GM12865 (cell line): ENCODE measurements at places on chromosomes 5 and 9.
A peak's percentile ranks its signal among the peaks of the same experiment; 100 is the strongest.

GRCh38 chr5:103475629-103476240 is 86.9 kb downstream of the NUDT12 start:
- DNase-seq, result peak; percentile 47

- no peak for DNase-seq
Measured at GRCh38 chr5:2207416-2208238, 324.9 kb upstream of the IRX4 start.

GRCh38 chr5:161598686-161599085 is 52.2 kb upstream of the GABRB2 start:
- no peak for DNase-seq

DNA sequence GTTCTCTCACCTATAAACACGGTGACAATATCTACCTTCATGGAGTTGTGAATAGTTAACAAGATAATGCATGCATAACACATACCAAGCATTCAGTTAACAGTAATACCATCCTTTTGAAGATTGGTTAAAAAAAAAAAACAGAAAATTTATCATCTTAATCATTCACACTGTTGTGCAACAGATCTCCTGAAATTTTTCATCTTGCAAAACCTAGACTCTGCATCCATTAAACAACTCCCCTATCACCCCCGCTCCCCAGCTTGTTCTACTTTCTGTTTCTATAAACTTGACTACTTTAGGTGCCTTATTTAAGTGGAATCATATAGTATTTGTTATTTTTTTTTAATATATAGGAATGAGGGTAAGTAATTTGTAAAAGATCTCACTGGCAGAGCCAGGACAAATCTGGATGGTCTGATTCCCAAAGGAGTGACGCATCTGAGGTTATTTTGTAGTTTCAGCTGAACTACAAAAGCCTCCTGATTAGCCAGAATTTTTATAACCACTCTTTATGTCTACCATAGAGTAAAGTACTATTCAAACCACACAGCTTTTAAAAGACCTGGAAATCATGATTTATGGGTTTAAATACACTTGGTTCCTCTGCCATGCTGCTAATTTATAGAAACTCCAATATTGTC is 93.0 kb downstream of the FANCC start:
- DNase-seq, result no peak

GRCh38 chr9:18805386-18805785 is 227.6 kb downstream of the SAXO1 start:
- DNase-seq, result no peak

DNA sequence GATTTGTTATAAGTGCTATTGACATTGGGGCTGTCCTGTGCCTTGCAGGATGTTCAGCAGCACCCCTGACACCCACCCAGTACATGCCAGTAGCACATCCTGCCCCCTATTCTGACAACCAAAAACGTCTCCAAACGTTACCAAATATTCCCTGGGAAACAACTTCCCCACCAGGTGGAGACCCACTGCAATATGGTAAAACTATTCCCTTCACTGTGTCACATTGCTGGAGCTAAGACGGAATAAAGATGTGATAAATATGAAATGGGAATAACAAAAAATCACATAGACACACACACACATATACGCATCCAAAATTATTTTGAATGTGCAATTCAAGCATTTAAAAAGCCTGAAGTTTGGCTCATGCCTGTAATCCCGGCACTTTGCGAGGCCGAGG is 874.3 kb upstream of the DMAC1 start:
- no peak for DNase-seq

DNA sequence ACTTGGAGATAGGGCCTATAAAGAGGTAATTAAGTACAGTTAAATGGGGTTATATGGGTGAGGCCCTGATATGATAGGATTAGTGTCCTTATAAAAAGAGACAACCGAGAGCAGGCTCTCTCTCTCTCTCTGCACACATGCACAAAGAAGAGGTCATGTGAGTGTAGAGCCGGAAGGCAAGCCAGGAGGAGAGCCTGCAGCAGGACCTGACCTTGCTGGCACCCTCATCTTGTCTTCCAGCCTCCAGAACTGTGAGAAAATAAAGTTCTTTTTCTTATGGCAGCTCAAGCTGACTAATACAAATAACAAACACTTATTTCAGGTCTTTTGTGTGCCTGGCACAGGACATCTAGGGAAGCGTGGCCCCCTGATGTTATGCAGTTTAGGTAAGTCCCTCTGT is 62.1 kb downstream of the ARHGAP26 start:
- DNase-seq, result no peak

DNA sequence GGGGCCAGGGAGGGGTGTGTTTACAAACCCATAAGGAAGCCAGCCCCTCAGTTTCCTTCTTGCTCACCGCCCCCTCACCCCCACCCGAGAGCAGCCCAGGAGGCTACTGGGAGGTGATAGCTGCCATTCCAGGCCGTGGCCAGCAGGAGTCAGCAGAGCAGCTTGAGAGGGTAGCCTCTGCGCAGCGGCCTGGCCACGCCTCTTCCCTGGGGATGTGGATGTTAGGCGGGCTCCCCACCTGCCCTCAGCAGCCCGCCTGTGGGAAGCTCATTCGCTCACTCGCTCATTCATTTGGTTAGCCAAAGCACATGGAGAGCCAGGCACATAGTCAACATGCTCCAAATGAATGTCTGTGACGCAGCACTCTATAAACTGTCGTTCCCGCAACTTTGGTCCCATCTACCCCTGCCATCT is 6.1 kb upstream of the DPM2 start:
- peak; percentile 85 for DNase-seq

DNA sequence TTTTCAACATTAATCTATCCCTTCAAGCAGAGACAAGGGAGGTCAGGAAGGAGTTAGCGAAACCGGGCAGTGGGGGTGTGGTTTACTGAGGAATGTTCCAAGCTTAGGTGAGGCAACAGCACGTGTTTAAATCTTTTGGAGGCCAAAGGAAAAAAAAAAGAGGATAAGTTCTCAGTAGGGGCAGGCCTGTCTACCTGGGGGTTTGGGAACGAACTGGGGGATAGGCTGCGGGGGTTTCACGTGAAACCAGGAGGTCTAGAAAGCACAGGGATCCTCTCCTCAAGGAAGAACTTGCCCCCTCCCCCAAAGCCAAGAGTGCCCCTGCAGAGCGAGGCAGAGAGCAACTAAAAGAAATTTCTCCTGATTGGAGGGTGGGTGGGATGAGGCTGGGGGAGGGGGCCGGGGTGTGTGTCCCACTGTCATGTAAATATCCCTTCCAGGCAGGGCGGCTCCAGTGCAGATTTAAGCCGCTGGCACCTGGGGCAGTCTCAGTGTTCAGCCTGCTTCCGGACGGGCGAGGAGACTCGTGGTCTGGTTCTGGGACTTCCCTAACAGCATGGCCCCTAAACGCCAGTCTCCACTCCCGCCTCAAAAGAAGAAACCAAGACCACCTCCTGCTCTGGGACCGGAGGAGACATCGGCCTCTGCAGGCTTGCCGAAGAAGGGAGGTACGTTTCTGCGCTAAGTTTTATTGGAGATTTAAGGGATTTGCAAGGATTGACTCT is 5.5 kb upstream of the SET start:
- DNase-seq, result peak; percentile 90

- no peak for DNase-seq
Measured at GRCh38 chr9:20722221-20722620, 38.2 kb downstream of the FOCAD start.

DNA sequence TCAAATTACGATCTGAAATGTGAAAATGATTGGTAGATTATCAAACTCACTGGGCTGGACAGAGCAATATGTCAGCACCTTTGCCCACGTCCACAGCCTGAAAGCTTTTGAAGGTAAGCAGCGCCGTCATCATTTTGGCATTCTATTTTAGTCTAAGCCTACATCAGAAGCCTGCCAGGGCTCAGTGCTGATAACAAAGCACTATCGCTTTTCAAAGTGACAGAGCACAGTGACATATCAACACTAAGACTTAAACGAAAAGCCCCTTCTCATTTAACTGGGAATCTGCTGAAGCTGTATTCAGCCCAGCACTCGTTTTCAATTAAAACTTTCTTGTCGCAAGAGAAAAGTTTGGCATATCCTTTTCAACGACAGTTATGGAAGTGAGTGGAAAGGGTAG is 1076.3 kb downstream of the PTPRD start:
- DNase-seq, result no peak

GRCh38 chr9:110919609-110920008 is 118.7 kb downstream of the LPAR1 start:
- no peak for DNase-seq

DNA sequence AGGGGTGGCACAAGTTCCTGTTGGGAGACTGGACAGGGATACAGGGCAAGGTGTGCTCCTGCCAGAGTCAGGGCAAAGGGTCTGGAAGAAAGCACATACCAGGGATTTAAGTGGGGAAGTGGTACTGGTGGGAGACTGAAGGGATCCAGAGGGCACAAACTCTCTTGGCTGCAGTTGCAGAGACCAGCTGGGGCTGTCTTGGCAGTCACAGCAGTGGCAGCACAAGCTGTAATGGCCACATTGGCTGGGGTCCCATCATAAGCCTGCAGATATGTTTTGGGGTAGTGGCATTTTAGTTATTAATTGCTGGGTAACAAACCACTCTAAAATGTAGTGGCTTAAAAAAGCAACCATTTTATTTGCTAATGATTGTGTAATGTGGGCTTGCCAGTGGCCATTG is 492.2 kb downstream of the ENC1 start:
- DNase-seq, result no peak

- no peak for DNase-seq
Measured at GRCh38 chr9:128113526-128114325, 13.8 kb downstream of the PTGES2 start.

DNA sequence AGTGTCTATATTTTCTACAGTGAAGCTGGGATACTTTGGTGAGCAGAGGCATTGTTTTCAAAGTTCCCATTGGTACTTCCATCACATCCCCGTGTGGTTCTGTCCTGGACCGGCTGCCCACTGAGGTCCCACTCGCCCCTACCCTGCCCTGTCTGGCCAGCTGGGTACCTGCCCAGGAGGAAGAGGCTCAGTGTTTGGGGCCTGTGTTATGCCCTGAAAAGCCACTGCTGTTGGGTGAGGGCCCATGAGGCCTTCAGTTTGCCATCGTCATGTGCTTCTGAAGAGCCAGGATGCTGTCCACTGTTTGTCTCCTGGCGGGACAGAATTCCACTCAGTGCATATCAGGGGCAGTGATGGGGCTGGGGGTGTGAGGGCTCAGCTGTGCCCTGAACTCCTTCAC is 2.6 kb upstream of the CEP72 start:
- no peak for DNase-seq

- DNase-seq, result peak; percentile 14
Measured at GRCh38 chr5:112023766-112024165, 266.8 kb upstream of the NREP start.

DNA sequence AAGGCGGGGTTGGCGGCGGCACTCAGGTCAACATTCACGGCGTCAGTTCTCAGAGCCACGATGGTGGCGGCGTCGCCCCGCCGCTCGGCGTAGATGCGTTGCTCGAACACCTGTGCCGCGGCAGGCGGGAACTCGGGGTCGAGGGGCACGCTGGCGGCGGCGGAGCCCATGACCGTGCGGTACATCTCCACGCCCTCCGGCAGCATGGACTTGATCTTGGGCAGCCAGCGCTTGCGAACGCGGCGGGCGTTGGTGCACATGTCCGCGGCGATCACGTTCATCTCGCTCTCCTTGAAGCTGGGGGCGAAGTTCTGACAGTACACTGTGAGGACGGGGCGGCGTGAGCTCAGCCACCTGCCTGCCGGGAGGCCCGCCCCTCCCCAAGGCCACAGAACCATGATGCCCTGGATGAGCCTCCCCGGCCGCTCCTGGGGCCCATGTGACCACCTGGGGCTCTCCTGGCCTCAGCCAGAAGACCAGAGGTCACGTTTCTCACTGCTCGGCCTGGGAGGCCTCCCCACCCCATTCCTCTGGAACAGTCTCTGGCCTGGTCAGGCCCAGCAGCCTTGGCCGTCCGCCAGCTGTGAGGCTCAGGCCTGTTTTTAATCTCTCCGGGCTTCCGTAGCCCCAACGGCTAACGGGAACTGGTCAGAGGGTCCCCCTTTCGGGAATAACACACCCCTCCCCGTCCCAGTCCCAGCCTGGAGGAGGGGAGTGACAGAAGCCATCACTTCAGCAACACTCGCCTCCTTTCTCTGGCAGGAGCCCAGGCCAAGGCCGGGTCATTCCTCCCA is 50.7 kb upstream of the UBAC1 start:
- DNase-seq, result no peak

GRCh38 chr9:1005043-1005667 is 28.7 kb downstream of the DMRT3 start:
- DNase-seq, result peak; percentile 83

- no peak for DNase-seq
Measured at GRCh38 chr9:93645149-93645889, 68.9 kb downstream of the PHF2 start.

DNA sequence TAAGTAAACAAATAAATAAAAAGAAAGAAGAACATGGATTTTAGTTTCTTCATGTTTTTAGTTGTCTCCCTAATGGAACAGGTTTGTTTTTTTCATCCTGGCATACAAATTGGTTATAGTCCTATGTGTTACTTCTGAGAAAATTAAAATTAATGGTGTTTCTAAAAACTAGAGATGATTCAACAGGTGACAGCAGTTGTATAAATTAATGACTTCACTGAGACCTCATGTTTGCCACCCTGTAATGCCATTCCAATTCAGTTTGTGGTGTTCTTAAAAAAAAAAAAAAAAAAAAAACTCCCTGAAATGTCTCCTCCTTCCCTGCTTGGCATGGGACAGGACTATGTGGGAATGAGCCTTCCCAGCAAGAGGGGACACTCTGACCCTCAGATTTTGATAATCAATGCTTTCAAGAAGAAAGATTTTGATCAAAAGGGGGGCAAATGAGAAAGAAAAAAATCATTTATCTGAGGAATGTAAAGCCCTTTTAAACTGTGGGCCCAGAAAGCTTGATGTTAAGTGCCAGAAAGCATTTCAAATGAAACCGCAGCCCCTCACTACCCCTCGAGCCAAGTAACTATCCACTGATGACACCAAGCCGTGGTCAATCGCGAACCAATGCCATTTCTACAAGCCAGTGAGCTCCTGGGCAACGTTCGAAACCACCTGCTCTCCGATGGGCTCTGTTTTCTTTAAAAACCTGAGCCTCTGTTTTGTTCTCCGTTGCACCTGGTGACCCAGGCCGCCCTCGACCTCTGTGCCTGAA is 941 bp downstream of the EXD3 start:
- no peak for DNase-seq

GRCh38 chr5:172802112-172802511 is 31.1 kb upstream of the DUSP1 start:
- no peak for DNase-seq

DNA sequence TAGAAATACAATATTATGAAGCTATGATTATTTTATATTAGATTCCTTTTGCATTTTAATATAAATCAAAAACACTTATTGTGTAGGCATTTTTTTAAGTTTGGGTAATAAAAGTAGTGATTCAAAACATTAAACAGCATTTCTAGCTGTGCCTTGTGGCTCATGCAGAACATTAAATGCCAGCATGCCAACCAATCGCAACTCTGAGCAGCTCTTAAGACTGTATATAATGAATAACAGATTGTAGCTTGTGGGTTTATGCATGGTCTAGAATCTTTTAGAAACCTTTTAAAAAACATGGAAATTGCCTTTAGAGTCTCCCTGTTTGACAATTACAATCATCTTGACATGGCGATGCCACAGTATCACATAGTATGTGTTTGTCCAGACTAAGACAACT is 903.8 kb downstream of the EFNA5 start:
- DNase-seq, result no peak

- DNase-seq, result no peak
Measured at GRCh38 chr5:32027093-32027716, 146.9 kb downstream of the GOLPH3 start.
